ENCODE measurements at places on chromosomes 12 and 14.

GRCh38 chr12:1936406-1937320 lies 18.2 kb upstream of the CACNA2D4 start:
- DNase-seq = peak; percentile 70

DNA sequence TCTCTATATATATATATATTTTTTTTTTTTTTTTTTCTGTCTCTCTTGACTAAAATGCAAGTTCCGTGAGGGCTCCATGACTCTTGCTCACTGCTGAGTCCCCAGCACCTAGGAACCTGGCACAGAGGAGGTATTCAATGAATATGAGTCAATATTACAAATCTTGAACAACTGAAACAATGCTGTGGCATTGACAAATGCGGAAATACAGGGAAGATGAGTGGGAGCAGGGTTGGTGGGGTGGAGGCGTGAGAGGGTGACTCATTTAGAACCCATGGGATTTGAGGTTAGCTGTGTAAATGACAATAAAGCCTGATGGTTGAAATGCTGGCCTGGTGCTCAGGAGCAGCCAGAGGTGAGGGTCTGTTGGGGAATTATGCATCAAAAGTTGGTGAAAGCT lies 121.7 kb upstream of the FUT8 start:
- no peak for DNase-seq

GRCh38 chr12:78641837-78642423 lies 222.6 kb upstream of the SYT1 start:
- peak; percentile 7 for DNase-seq

DNA sequence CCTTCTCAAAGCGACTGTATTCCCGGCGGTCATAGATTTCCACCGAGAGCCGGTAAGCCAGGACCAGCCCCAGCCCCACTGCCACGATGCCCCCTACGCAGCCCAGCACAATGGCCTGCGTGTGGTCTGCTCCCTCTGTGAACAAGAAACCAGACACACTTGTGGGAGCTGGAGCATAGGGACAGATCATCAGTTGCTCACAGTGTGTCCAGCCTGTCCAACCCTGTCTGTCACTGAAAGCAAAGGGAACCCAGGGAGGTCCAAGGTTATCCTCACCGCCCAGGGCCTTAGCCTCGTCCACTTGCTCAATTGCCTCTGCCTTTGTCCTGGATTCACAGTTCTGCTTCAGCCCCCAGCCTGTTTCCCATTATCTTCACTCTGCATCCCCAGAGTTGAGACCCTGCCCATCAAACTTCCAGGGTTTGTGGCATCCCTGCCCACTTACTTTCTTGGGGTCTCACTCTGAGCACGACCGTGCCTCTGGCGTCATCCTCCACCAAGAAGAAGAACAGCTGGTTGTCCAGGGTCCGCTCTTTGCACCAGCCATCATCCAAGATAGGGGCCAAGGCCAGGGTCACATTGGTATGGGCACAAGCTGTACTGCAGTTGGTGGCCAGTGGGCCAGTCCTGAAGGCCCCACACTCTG lies 11.3 kb upstream of the CSAD start:
- no peak for DNase-seq

- DNase-seq = no peak
These were observed 550.8 kb upstream of the TMEM132C start for GRCh38 chr12:127716166-127716565.

DNA sequence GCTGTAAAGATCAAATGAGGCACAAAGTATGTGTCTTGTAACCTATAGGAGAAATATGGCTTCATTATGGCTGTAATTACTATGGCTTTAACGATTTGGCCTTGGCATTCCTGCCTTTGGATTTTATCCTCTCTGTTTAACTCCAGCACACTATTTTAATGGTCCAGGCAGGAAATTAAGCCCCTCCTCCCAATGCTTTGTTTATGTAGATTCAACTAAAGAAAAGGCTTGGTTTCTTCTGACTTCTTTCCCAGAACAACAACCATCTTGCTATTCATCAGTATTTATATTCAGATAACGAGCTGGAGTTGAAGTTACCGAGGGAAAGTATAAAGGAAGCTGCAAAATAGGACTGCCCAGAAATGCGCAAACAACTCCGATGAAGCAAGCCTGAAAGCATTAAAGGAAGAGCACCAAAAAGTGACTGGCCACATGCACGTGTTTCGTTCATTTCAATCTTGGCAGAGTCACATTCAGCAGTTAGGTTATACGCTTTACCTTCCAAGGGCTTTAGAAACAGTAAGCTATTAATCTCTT lies 104.6 kb downstream of the NELL2 start:
- DNase-seq = no peak

- peak; percentile 74 for DNase-seq
These were observed 11.1 kb upstream of the KRT7 start for GRCh38 chr12:52221912-52222457.

- no peak for DNase-seq
These were observed 6.5 kb downstream of the HOXC12 start for GRCh38 chr12:53961025-53961761.

GRCh38 chr14:51147183-51147582 lies 52.3 kb upstream of the TRIM9 start:
- no peak for DNase-seq

- DNase-seq = no peak
These were observed 667.2 kb downstream of the DIO2 start for GRCh38 chr14:79543967-79544697.

DNA sequence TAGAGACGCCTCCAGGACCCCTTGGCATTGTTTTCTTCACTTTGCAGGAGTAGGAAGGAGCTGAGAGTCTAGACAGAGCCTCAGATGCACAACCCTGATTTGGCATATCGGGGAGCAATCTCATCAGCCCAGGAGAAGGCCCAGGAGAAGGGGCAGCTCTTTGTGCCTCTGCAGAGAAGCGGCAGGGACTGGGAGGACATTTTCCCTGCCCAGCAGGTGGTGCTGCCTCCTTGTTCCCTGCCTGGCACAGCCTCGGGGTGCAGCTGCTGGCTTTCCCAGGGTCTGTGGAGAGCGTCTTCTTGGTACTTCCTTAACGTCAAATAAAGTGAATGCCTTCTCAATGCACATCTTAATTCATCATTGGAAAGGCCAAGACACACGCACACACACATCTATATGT lies 419.5 kb downstream of the TMEM121 start:
- peak; percentile 52 for DNase-seq

- DNase-seq = no peak
These were observed 41.1 kb downstream of the PROX2 start for GRCh38 chr14:74834692-74835392.

GRCh38 chr14:54758041-54758440 lies 144.6 kb downstream of the GCH1 start:
- no peak for DNase-seq

GRCh38 chr14:26261368-26262122 lies 336.3 kb downstream of the NOVA1 start:
- no peak for DNase-seq

- DNase-seq = no peak
These were observed 163.5 kb upstream of the EEA1 start for GRCh38 chr12:93092649-93092945.

- no peak for DNase-seq
These were observed 44.9 kb downstream of the KTN1 start for GRCh38 chr14:55624913-55625312.

- DNase-seq = no peak
These were observed 63.2 kb downstream of the PLEKHA5 start for GRCh38 chr12:19192710-19193109.

DNA sequence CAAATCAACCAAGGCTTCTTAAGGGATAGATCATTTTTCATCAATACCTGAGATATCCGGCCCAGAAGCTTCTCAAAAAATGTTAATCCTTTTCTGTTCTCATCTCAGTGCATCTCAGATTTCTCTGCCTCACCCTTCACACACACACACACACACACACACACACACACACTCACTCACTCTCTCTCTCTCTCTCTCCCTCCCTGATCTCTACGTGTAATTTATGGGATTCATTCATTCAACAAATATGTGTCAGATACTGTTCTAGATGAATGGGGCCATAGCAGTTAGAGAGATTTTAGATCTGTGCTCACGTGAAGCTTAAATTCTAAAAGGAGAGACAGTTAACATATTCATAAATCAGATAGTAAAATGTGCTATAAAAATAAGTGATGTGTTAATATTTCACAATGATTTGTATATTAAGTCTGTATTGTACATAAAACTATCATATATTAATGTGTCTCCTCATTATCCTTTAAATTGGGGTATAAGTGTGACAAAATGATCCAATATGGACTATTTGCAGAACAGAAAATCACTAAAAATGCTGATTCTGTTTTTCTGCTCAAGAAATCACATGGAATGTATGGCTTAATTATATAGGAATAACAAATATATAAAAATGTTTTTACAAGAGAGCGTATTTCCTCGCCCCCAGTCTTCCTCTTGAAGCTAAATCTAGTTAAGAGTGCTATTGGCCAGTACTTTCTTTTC lies 7.3 kb upstream of the FRMD6 start:
- DNase-seq = no peak

GRCh38 chr12:106648736-106649135 lies 65.9 kb downstream of the RFX4 start:
- no peak for DNase-seq

DNA sequence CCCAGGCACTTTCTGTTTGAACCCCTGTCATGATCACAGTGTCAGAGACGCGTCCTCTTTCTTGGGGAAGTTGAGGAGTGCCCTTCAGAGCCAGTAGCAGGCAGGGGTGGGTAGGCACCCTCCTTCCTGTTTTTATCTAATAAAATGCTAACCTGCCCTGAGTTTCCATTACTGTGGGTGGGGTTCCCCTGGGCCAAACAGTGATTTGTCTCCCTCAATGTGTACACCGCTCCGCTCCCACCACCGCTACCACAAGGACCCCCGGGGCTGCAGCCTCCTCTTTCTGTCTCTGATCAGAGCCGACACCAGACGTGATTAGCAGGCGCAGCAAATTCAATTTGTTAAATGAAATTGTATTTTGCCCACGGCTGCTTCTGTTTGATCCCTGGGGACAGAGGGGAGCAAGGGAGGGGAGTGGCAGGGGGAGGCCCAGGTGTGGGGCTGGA lies 5.1 kb downstream of the SHMT2 start:
- DNase-seq = no peak

DNA sequence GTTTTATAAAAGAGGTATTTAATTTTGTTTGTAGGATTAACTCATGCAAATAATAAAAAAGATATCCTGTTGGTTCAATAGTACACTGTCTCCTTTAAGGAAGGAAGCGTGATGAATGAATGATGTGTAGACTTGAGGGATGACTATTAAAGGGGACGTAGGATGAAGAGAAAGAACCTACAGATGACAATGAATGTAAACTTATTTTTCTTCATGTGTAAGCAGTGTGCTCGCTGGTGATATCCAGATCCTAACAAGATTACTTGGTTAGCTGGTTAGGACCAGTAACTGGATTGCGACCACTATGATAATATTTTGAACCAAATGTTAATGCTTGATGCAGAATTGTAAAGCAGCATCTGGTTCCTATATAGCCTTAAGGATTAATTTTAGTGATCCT lies 2.6 kb downstream of the ARF6 start:
- DNase-seq = no peak

DNA sequence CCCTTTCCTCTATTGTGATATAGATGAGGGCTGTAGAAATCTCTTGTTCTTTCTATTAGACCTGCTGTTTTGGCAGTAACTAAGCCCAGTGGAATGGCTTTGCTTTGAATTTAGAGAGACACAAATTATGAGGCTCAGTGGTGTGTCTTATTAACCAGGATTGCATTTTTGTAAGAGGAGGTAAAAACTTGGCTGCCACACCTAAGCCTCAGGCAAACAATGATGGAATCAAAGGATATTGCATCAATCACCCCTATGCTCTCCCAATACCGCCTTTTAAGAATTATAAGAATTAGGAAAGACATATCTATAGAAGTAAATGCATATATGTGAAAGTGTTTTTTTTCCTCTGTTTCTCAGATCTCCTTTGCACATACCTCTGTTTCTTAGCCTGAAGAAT lies 63.3 kb downstream of the ACSS3 start:
- no peak for DNase-seq

DNA sequence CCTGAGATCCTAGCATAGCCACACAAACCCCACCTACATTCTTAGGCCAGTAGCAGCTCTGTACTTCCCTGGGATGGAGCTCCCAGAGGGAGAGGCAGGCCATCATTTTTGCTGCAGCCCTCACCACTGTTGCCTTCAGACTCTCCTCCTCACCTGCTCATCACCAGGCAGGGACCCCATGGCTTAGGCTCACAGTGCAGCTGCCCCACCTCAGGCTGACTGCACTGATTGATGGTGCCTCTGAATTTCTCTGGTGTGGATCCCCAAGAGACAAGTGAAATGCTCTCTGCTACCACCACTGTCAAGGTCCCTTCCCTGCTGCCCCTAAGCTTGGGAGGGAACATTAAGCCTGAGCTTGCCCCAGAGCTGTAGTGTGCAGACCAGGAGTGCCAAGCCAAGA lies 76.2 kb downstream of the TMTC3 start:
- no peak for DNase-seq

- DNase-seq = no peak
These were observed 13.0 kb upstream of the APOBEC1 start for GRCh38 chr12:7678744-7679143.

DNA sequence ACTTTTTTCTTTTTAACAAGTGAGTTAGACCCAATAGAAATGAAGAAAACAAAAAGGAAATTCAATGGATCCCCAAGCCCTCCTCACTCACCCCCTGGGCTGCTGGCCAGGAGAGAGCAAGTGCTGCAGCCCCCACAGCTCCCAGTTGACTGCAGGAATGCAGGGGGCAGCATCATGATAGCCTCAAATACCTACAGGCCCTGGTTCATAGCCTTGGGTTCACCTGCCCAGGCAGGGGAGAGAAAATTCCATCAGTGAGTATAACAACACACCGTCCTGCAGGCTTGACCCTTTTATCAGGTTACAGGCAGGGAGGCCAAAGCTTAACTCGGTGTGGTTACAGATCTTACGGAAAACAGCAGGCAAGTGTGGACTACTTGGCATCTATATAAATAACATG lies 76.3 kb downstream of the PHLDA1 start:
- DNase-seq = no peak

- no peak for DNase-seq
These were observed 51.9 kb downstream of the GALNT9 start for GRCh38 chr12:132277374-132277941.

DNA sequence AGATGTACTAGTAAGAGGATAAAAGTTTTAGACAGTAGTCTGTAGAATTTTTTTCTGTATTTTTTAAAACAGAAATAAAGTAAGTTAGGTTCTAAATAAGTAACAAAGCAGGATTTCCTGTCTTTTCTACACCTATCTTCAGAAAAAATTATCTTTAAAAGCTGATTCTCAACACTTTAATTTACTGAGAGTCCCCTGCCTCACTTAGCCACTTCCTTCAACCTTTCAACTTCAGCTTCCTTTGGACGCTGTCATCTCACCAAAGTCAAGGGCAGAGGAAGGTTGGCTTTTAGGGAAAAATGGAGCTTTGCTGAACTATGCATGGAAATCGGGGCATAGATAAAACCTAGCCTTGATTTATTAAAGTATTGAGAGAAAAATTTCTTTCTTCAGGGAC lies 44.9 kb upstream of the CERS5 start:
- DNase-seq = no peak

DNA sequence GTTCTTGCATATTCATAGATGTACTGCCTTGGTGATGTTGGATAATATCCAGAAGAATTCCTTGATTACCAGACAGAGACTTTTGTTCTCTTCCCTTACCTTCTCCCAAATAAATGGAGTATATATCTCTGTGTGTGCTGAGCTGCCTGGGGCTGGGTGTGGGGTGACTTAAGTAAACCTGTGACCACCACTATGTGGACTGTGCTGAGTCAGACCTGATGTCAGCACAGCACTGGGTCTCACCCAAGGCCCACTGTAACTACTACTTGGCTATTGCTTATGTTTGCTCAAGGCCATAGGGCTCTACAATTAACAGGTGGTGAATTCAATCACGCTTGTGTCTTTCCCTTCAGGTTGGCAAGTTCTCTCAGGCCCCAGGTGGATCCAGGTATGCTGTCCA lies 145.7 kb upstream of the MDGA2 start:
- no peak for DNase-seq

GRCh38 chr12:41211448-41211847 lies 23.3 kb downstream of the PDZRN4 start:
- DNase-seq = no peak
